ENCODE measurements at places on chromosomes 7 and 10. TPM values are rescaled to one million over a fixed set of nuclear protein-coding genes. Genes with fewer than 3 reads are reported as not detected.

- no peak for DNase-seq
Observed at GRCh38 chr7:150668472-150668911, 17.0 kb upstream of the GIMAP2 start.

- no peak for DNase-seq
Observed at GRCh38 chr10:100307684-100308083, 21.2 kb upstream of the BLOC1S2 start.

DNA sequence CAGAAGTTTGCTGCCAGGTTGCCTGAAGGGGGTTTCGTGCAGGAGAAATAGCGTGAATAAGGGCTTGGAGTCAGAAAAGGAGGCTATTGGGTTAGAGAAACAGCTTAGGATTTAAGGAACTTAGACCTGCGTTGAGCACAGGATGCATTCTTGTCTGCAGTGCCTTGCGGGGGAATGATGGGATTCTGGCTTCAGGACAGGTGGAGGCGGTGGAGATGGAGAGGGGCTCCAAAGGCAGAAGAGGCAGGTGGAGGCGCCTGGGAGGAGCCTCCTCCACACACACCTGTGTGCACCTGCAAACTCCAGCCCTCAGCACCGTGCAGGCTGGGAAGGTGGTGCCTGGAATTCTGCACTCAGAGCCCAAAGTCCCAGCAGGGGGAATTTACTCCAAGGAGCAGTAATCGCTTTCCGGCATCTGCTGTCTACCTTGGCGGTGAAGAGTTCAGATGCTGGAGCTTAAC is 1.8 kb downstream of the CLIP2 start:
- DNase-seq = no peak

DNA sequence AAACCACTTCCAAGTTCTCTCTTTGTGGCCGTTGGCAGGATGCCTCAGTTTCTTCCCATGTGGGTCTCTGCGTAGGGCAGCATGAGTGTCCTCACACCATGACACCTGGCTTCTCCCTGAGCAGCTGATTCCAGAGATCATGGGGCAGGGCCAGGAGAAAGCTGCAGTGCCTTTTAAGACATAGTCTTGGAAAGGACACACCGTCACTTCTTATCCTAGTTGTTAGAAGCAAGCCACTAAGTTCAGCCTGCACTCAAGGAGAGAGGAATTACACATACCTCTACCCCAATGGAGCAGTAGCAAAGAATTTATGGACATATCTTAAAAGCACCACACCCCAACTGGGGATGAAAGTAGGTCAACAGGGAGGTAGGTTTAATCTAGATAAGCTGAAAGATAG is 16.4 kb downstream of the NODAL start:
- no peak for DNase-seq

The UCN3 gene
- not detected for polyA plus RNA-seq

The TMEM213 gene
- polyA plus RNA-seq = not detected

The SFMBT2 gene
- 6.2 TPM for polyA plus RNA-seq

The HK1 gene
- 19.1 TPM for polyA plus RNA-seq
